NCI-H2227 treated with DMSO at 0.1 percent for 48 hours (cell line): ENCODE measurements at places on chromosomes 4 and X.

DNA sequence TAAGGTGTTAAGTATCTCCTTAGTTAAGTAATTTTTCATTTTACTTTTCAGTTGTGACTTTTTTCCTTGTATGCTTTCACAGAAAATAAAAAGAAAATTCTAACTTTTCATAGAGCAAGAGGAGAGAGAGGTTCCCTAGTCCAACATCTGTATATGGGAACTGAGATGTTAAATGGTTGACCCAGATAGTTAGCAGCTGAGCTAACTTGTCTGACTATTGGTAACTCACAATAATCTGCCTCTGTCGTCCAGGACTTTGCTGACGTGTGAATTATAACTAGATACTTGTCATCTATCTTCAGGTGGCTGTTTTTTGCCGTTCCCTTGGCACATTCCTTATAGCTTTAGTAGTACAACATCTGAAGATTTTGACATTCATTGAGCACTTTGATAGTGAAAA is 29.9 kb downstream of the TBC1D19 start:
- DNase-seq: no peak

DNA sequence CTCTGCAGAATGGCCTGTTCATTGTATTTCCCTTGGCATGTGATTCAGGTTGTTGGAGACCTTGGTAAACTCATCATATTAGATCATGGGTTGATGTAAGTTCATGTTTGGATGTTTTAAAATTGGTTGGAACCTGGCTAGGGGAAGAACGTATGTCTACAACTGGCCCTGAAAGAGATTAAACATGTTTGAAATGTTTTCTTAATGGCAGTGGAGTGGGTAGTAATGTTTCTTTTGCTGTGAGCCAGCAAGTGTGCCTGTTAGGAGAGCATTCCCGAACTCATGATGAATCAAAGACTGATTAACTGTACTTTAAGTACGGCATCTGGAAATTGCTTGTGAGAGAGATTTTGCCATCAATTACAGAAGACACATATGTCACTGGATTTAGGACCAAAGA is 44.5 kb upstream of the SLC4A4 start:
- DNase-seq: no peak

- no peak for DNase-seq
Measured at GRCh38 chrX:13685126-13685763, 3.7 kb upstream of the RAB9A start.

DNA sequence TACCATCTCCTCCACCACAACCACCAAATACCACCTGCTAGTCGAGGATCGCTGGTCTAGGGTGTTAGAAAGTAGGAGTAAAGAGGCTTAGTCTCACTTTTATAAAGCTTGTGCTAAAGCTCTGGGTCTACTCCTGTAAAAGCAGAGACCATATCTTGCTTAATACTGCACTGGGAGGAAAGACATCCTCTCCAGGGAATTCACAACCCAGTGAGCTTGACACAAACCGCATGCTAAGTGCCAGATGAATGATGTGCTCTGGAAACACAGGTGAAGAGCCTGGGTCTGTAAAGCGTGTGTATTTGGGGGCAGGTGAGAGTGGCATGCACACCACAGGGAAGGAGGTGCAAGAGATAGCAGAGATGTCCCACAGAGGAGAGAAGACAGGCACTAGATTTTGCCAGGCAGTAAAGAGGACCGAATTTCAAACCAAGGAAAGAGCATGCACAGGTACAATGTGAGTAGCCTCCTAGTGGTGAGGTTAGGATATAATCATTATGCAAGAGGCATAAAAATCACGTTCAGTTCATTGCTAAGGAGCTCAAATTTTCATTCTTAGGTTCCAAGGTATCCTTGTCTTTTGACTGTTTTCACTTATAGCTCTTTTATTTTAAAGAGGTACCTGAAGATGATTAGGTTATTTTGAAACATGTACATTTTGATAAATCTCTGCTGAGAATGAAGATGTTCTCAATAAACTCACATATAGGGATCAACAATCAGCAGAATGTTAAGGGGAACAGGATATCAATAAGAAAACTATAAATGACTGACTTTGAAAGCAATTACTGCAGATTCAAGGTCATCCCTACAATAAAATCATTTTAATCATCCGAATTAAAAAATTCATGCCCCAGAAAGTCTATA is 20.7 kb downstream of the TAPT1 start:
- peak; percentile 14 for DNase-seq

DNA sequence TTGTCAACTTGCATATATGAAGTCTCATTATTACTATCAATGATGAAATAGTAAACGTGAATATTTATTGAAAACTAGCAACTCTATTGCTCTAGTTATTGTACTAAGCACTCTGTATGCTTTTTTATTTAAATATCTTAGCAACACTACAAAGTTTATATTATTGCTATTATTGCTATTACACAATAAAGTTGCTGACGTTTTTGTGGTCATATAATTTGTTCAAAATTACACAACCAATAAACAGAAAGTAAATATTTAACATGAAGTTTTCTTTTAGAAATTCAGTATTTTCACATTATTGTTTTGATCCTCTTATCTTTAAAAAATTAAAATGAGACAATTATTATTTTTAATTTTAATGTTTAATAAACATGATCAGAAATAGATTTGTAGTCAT is 1521.1 kb upstream of the PCDH7 start:
- no peak for DNase-seq

DNA sequence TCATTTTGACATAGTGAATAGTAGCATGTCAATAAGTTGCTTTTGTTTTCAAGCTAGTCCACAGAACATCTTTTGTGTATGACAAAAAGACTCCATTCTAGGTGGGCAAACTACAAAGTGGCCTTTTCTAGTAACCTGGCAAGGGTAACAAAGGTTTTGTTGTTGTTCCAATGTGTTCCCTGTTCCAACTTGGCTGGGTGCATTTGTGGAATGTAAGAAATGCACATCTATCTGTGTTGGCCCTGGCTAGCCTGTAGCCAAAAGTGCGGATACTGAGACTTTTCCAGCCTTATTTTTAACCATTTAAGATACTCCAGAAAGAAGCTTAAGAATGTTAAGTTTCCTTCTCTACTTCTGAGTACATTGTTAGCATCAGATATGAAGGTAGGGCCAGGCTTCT is 118.7 kb upstream of the CHRDL1 start:
- DNase-seq: no peak

DNA sequence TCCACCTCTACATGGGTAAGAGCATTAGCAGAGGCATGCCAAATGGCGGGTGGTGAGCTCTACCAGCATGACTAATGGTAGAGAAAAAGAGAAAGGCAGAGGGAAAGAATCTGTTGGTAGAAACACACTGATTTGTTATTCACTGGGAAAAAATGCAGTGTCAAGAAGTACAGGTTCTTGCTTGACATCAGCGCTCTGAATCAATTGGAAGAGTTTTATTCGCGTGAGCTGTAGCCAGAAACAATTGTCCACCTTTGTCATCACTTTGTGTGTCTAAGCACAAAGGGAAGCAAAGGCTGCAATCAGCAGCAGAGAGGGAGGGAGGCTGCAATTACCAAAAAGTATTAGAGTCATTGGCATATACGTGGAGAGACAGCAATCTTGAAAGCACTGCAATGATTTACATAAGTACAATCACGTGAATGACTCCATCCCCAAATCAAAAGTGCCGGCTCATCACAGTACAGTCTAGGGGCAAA is 67.7 kb upstream of the HS3ST1 start:
- DNase-seq: no peak

DNA sequence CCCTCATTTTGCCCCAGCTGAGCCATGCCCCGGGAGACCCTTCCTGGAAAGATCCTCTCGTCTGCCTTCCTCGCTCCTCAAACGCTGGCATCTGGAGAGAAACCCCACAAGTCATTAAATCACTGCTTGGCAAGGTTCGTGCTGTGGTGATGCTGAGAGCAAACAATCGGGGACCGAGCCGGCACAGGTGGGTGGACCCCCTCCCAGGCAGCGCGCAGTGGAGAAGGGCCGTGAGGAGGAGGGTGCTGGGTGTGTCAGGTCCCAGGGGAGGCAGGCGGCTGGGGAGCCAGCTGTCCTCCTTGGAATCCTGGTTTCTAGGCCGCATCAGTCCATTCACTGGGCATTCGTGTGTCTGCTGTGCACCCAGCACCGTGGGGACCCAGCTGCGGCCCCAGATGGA is 64.9 kb upstream of the PSAPL1 start:
- DNase-seq: no peak

DNA sequence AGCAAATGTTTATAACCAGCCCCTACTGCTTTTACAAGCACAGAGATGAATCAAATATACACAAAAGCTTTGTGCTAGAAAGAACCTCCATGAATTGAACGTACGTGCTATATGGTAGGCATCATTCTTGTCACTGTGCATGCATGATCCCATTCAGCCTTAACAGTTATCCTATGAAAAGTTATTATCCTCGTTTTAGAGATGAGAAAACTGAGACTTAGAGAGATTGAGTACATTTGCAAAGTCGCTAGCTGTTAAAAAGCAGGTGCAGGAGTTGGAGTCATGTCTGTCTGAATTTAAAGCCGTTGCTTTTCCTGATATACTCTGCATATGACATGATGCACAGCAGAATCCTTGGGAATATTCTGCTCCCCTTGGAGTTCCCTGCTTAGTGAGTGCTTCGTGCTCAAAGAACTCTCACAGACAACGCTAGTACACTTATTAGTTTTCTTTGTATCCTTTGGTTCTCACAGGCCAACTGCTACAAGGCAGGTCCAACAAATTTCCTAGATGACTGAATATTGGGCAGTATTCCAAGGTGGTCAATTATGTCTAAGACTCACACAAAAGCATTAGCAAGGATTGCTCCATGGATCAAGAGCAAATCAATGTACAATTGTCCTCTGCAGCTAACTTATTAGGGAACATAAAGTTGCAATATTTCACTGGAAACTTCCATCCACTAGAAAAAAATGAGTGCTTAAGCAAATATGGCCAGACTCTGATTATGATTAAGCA is 42.8 kb upstream of the TRIM2 start:
- DNase-seq: peak; percentile 8

GRCh38 chr4:26475716-26476115 is 14.6 kb downstream of the CCKAR start:
- DNase-seq: no peak

- no peak for DNase-seq
Measured at GRCh38 chrX:698206-698605, 67.6 kb downstream of the SHOX start.

DNA sequence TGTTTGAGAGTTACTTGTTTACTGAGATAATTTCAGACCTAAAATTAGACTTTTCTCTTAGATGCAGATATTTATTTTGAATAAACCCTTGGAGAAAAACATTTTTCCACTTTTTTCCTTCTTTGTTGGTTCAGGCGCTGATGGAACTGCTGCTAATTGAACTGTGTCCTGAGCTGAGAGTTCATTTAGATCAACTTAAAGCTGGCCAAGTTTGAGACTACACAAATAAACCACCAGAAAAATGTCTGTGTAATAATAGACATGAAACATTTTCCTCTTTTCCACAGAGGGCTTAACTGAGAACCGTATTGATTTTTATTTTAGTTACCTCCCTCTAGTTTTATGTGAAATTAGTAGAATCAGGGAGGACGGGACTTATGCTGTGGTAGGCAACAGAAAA is 32.5 kb downstream of the LRP2BP start:
- no peak for DNase-seq

DNA sequence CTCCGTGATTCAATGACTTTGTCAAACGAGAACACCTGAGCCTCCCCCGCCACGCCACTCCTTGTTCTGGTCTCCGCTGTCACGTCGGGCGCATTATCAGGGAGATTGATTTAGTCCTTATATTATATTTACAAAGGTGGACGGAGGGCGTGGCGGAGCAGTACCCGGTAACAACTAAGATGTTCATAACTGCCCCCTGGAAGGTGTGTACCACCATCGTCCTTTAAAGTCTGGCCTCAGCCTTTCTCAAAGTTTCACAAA is 284.2 kb downstream of the PACRGL start:
- DNase-seq: no peak

DNA sequence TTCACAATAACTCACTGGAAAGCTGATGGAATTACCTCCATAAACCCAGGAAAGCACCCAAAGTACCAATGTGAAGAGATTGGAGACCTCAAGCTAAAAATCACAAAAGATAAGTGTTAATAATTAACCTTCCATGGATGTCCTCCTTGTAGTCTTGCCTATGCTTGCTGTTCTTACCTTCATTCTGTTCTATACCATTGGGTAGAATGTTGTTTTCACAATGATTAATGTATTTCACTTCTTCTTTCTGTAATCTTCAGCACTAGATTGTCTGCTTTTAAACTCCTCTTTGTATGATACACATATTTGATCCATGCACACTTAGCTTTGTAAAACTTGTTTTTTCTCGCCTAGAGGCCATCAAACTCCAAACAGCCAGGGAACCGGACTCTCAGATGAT is 570.3 kb downstream of the RAPGEF2 start:
- DNase-seq: no peak

- no peak for DNase-seq
Measured at GRCh38 chr4:121189326-121190215, 25.4 kb upstream of the TNIP3 start.

GRCh38 chr4:156992943-156993342 is 21.3 kb upstream of the PDGFC start:
- no peak for DNase-seq

- no peak for DNase-seq
Measured at GRCh38 chr4:41643331-41643730, 105.2 kb downstream of the PHOX2B start.
